ENCODE measurements at places on chromosomes 4 and X.

GRCh38 chrX:42000836-42001235, 77.5 kb upstream of the CASK start:
- no peak for DNase-seq

- DNase-seq: no peak
These were observed 106.4 kb upstream of the GPM6B start for GRCh38 chrX:13923289-13923688.

DNA sequence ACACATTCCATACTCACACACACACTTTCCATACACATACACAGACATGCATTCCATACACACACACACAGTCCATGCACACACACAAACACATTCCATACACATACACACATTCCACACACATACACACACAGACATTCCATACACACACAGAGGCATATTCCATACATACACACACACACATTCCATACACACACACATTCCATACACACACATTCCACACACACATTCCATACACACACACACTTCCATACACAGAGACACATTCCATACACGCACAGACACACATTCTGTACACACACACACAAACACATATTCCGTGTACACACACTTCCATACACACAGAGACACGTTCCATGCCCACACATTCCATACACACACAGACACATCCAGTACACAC, 14.8 kb downstream of the LINC00632 start:
- no peak for DNase-seq

DNA sequence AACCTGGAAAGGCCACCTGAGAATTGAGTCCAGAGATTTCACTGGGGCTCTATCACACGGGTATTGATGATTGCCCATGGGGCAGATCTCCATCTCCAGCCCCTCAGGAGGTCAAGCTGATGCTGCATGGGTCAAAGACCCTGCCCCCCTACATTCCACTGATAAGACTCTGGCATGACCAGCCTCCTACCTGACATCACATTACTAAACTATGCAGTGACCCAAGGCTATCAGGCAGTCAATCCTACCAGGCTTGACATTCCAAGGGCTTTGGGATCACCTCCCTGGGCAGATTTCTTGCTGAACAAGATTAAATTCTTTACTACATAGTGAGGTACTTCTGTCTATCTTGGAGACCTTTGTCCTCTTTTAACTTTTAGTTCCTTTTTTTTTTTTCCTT, 192.7 kb upstream of the STS start:
- no peak for DNase-seq

GRCh38 chrX:87160435-87161010, 357.1 kb upstream of the KLHL4 start:
- no peak for DNase-seq

- no peak for DNase-seq
These were observed 293.7 kb downstream of the PCDH18 start for GRCh38 chr4:137238456-137239162.

GRCh38 chrX:37690119-37690518, 4.5 kb downstream of the XK start:
- DNase-seq: no peak

DNA sequence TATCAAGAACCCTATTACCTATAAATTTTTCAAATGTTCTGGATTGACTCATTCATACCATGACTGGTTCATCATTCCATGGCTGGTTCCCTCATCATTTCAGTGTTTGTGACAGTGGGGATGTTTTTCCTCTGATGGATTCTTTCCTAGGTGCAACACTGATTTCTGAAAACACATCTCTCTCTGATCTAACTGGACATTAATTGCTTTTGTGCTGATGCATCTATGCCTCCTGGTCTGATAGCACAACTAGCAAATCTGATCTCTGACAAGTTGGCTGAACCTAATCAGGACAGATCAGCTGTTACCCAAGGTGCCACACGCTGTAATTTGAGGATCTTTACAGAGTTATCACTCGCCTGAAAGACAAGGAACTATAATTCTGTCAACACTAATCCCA, 140.2 kb downstream of the LDB2 start:
- no peak for DNase-seq

DNA sequence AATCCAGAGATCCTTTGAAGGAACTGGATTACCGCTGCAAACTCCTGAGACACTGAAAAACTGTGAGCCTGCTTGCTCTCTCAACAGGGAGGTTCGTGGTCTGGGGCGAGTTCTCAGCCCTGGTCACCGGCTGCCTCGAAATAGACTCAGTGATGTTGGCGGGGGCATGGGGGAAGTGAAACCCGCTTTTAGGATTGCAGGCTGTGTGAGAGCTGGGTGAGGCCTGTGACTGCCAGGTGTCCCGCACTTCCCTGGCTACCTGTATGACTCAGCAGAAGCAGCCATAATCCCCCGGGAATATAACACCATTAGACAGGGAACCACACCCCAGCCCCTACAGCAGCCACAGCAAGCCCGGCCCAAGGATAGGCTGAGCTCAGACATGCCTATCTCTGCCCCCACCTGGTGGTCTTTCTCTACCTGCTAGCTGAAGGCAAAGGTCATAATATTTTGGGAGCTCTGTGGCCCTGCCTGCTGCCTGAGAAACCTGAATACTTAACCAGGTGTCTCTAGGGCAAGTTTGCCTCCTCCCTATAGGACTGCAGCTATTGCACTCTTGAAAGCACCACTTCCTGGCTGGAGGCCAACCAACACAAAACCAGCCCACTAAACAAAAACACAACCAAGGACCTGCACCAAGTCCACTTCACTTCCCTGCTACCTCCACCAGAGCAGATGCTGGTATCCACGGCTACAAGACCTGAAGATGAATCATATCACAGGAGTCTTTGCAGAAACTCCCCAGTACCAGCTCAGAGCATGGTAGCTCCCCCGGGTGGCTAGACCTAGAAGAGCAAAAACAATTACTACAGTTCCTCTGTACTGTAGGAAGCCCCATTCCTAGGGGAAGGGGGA, 202.0 kb downstream of the RRAGB start:
- DNase-seq: no peak

DNA sequence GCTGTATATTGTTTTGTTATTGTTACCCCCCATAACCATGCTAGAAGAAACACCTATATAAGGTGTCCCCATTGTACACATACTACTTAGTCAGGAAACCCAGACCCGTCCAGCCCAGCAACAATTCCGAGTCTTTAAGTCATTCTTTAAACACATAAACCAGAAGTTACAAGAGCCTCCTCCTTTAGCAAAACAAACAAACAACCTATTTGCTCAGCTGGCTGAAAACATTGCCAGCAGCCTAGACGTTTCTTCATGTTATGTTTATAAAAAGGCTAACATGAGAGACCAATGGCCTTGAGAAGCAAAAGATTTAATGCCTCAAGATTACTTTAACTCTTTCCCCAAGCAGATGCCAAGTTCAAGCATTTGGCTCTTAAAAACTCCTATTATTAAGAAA, 1.4 kb downstream of the ACOX3 start:
- no peak for DNase-seq

GRCh38 chr4:108849611-108850168, 86.8 kb upstream of the ETNPPL start:
- DNase-seq: no peak

- no peak for DNase-seq
These were observed 726.5 kb downstream of the FAM133A start for GRCh38 chrX:94400488-94400887.

- no peak for DNase-seq
These were observed 118.5 kb downstream of the TLL1 start for GRCh38 chr4:165991325-165992180.

DNA sequence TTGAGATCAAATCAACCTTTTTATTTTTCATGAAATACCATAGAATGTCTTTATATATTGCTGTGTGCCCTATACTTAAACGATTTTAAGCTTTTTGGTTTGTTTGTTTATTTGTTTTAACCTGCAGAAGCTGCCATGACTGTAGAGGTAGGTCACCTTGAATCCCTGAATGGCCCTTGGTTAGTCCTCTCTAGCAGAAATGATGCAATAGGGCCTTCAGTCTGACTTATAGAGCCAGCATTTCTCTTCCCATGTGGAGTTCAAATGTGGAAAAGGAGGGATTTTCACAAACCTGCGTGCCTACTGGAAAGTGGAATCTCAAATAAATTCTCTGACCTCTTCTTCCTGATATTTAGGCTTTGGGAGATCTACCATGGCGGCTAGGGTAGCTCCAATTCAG, 327.9 kb downstream of the MAPK10 start:
- DNase-seq: no peak

DNA sequence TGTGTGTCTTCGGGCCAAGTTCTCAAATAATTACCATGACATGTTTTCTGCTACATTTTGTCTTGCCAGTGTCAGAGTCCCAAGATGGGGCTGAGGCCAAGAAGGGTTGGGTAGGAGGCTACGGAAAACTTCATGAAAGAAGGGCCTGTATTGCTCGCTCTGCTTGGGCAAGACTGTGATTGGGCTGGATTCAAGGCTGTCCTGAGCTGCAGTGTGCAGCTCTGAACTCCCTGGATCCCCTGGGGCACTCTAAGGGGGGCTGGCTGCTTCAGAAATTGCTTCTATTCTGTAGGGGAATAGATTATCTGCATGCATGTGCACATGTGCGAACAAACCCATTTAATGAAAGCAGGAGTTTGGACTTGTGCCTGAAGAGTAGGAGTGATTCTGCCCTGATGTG, 13.6 kb downstream of the TSPAN6 start:
- no peak for DNase-seq

- DNase-seq: peak; percentile 46
These were observed 53.3 kb downstream of the RGS12 start for GRCh38 chr4:3346146-3346545.

- no peak for DNase-seq
These were observed 10.7 kb downstream of the PPARGC1A start for GRCh38 chr4:23878912-23879732.

- DNase-seq: no peak
These were observed 135.5 kb downstream of the ARHGAP24 start for GRCh38 chr4:85610450-85610849.
